Kasumi-1 (cell line): ENCODE measurements at places on chromosomes 2 and 18.

DNA sequence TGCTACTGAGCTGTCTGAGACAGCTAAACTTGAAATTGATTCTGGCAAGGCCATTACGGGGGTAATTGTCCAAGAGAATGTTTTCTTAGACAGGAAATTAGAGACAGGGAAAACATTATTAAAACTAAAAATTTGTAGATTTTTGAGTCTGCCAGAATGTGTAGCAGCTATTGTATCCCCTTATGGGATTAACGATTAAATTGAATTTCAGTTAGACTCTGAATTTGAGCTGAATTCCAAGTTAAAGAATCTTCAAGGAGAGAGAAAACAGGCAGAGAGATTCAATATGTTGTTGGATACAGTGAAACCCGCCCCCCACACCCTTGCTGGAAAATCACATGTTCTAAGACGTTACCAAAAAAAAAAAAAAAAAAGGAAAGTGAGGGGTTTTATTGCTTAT lies 32.7 kb upstream of the CCDC68 start:
- DNase-seq, result no peak

DNA sequence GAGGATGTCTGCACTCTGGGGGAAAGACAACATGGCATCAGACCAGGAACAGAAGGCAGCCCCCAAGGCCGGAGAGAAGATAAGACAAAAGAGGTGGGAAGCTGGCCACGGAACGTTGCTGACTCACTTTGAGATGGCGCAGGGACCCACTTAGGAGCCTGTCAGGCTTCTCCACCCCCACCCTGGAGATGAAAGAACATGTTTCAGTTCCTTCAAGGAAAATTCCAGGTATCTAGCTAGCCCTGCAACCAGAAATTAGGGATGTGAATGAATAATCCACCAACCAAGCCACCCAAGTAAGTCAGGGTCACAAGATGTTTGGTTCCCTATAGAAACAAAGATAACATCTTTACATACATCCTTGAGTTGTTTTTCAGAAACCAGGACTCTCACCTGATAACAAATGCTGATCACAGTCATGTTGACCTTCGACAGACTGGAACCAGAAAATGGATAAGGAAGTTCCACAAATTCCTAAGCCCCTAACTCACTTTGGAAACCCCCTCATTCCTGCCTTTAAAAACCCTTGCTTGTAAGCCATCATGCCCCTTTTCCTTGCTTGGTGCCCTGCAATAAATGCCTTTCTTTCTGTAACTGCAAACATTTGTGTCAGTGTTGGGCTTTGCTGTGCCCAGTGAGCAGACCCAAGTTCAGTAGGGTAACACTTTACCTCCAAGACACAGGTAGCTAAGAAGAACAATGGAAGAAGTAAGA lies 31.9 kb downstream of the PSTPIP2 start:
- DNase-seq, result no peak

DNA sequence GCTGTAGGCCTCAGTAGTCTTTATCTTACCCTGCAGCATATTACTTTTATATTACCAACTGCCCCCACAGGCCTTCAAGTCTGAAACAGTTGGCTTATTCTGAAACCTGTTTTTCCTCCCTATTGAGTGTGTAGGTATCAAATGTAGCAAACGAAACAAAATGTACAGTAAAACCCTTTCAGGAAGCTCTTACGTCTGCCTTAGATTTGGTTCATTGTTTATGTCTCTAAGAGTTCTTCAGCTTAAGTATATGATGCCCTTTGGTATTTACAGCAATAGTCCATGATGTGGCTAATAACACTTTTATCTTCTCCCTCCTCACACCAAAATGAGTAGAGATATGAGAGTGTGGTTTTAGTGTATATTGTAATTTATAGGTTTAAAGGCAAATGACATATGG lies 108.8 kb downstream of the DOCK10 start:
- no peak for DNase-seq

DNA sequence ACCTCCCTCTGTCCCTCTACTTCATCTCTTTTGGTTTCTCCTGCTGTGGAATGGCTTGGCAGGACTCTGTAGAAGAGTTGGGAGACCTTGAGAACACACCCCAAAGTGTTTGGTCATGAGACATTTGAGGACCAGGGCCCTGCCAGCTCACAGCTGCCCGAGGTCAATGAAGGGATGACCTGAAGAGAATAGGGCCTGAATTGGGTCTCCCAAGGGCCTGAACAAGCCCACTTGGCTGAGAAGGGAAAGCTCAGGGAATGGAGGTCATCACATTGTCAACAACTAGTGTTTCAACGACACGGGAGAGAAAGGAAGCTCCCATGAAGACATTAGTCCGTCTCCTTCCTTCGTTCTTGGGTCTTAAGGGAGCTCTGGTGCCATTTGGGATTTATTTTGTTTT lies 52.8 kb downstream of the TTC32 start:
- DNase-seq, result no peak

DNA sequence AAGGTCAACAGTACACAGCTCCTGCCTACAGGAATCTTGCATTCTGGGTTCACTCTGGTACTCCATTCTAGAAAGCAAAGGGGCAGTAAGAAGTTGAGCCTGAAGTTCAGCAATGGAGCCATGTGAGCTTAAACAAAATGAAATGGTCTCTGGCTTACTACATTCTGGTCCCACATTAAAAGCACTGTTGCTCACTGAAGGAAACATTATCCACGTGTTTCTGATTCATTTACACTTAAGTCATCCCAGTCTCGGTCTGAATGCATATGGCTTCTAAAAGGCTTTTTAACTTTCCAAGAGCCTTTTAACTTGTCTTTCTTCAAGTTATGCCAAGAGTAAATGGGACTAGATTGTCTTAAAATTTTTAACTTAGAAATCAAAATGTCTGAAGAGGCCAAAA lies 177.8 kb downstream of the LNPK start:
- no peak for DNase-seq

GRCh38 chr2:182456784-182457183 lies 29.9 kb upstream of the PDE1A start:
- no peak for DNase-seq

DNA sequence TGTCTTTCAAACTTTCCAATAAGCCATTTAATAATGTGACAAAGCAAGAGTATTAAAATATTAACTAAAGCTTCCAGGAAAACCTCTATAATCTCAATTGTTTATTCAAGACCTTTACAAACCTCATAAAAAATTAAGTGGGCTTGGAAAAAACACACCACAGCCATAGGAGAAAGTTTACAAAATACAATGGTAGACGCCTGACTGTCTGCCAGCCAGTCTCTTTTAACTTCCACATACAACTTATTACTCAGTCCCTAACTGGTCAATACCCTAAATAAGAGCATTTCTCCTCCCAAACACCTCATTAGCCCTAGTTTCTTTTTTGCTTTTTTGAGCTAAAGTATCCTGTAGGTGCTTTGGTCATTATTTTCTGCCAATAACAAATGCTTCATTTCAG lies 247.4 kb upstream of the CYP26B1 start:
- no peak for DNase-seq

DNA sequence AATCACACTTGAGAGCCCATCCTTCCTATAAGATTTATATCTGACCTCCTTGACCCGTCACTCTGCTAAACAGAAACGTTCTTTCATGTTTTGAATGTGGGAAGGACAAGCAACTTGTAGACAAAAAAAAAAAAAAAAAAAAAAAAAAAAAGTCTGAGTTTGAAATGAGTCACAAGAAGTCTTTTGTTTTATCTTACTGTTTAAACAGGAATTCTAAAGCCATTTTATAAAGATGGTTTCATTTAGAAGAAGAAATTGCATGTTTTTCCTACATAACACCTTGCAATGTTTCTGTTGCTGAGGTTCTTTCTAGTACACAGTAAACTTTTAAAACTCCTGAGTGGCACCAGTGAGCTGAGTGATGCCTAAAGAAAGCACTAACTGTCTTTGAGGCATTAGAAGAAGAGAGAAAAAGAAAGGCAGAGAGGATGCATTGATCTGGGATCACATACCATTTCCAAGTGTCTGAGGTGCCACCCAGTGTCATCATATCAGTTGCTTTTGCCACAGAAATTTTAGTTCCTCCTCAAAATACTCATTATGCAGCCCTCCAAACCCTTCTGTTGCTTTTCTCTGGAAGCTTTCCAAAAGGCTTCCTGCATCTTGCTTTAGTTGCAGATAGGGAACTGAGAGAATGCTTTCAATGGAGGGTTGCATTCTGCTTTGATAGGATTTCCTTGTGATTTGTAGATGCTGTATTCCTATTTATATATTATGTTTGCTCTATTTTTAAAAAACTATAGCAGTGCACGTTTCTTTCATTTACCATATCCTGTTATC lies 69.1 kb downstream of the ACVR2A start:
- peak; percentile 77 for DNase-seq

GRCh38 chr2:236211296-236211695 lies 43.1 kb upstream of the GBX2 start:
- no peak for DNase-seq

DNA sequence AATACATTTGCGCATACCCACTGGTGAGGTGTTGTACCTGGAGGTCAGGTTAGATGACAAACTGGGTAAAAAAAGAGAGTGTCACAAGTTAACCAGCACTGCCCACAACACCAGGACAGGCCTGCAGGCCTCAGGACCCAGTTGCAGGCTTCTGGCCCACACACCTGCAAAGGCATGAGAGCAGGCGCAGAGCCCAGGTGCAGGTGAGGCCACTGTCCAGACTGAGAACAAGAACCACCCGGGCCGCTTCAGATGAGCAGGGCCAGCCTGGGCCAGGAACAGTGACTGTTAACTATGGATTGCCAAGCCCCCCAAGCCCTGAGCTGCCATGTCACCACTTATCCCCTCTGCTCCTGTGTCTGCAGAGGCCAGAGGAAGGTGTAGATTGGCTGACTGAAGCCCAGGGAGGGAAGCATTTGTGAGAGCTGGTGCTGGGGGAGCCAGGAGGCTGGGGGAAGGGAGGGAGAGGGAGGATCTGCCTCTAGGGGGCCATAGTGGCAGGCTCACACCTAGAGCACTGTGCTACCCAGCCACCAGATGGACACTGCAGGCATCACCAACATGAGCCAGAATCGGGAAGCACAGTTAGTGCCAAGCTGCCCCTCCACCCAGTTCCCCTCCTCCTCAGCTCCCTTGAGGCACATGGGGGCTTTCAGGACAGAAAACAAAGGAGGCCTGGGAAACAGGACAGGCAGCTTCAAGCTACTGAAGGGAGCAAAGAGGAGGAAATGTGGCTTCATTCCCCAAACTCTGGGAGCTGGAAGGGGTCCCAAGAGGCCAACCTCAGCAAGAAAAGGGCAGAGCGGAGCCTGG lies 35.4 kb downstream of the SFXN5 start:
- DNase-seq, result no peak

DNA sequence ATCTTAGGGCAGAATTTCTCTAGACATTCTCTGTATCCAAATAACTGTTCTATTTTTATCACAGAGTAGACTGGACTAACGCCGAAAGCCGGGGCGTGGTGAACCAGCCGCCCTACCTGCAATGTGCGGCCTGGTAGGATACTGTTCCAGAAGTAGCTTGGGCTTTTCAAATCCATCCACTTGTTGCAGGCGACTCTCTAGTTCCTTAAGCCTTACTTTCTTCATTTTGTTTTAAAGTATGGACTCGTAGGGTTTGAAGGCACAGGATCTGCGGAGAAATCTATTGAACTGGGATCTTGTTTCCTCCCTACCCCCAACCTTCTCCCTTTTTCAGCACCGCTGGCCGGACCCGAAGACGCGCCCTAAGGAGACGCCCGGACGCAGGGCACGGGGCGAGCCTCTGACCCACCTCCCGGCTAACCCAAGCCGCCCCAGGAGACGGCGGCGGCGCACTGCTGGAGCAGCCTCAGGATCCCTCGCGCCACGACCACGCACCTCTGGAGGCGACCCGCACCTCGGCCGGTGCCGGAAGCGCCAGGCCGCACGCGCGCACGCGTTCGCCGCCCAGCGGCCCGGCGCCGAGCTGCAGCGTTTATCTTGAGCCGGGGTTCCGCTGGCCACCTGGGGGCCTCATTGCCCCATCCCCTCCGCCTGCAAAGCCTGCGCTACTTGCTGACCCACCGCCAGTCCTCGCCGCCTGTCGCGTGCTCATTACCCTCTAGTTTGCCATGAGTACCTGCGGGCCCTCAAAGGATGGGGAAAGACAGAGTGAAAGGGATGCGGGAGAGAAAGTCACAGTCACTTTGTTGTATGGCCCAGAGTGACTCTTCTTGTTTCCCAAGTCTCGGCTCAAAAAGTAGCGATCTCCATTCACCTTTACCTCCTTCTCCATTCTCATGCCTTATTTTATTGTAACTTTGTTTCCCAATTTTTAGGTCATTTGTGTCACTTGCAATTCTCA lies at the start of gene METTL5:
Gene METTL5, minus strand, starts transcription at position 533 of the 961 bp plus-strand sequence. Its CDS starts 308 bp downstream, at position 225.
- DNase-seq, result peak; percentile 87

- DNase-seq, result no peak
These were observed 70.9 kb downstream of the PIEZO2 start for GRCh38 chr18:11078491-11078890.

DNA sequence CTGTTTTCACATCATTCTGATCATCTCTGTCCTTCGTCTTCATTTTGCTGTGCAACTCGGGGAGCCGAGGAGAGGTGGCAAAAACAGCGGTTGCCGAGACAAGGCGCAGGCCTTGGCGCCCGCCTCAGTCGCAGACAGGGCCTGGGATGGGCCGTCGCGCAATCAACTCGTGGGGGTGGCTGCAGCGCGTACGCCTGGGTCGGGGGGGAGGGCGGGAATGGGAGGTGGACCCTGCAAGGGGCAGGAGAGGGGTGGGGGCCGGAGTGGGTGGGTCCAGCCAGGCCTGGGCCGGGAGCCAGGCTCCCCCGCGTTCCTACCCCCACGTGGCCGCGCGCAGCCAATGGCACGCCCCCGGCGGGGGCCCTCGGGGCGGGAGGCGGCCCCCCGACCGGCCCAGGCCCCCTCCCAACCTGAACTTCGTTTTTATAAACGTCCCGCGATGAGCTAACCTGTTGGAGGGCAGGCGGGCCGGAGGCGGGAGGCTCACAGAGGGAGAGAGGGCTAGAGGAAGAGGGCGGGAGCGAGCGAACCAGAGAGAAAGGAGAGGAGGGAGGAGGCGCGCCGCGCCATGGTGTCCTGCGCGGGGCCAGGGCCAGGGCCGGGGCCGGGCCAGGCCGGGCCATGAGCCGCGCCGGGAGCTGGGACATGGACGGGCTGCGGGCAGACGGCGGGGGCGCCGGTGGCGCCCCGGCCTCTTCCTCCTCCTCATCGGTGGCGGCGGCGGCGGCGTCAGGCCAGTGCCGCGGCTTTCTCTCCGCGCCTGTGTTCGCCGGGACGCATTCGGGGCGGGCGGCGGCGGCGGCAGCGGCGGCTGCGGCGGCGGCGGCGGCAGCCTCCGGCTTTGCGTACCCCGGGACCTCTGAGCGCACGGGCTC lies at the start of gene HOXD13:
Gene HOXD13, plus strand, starts transcription at position 452 of the 875 bp plus-strand sequence. Its CDS starts 170 bp downstream, at position 622.
- DNase-seq, result peak; percentile 44

GRCh38 chr18:49884465-49884864 lies 71.1 kb upstream of the ACAA2 start:
- DNase-seq, result no peak

GRCh38 chr2:237134321-237135230 lies 48.9 kb downstream of the COPS8 start:
- no peak for DNase-seq

GRCh38 chr2:157152362-157152761 lies 105.1 kb upstream of the GALNT5 start:
- no peak for DNase-seq

GRCh38 chr2:189536830-189537229 lies 43.8 kb downstream of the SLC40A1 start:
- no peak for DNase-seq
